AML-193 (cell line): ENCODE measurements at places on chromosomes 12 and 14.
A peak's percentile ranks its signal among the peaks of the same experiment; 100 is the strongest.

GRCh38 chr12:64400041-64400440 lies 4.2 kb upstream of the XPOT start:
- DNase-seq = no peak

DNA sequence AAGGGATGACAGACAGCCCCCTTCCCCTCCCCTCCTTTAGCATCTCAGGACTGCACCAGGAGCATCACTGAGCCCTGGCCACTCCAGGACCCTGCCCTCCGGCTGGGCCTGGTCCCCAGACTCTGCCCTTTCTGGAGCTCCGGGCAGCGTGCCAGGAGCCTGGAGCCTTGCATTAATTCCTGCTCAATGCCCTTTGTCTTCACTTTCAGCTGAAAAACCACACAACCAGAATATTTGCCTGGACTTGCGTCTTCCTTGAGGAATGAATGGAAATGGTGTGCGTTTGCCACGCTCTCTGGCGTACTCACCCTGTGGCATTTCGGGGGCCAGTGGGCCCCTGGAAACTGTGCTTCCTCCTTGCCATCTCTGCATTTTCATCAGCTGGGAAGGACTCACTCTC lies 8.5 kb upstream of the RFLNA start:
- DNase-seq = no peak

- no peak for DNase-seq
Observed at GRCh38 chr12:110718222-110718908, 24.3 kb downstream of the PPP1CC start.

DNA sequence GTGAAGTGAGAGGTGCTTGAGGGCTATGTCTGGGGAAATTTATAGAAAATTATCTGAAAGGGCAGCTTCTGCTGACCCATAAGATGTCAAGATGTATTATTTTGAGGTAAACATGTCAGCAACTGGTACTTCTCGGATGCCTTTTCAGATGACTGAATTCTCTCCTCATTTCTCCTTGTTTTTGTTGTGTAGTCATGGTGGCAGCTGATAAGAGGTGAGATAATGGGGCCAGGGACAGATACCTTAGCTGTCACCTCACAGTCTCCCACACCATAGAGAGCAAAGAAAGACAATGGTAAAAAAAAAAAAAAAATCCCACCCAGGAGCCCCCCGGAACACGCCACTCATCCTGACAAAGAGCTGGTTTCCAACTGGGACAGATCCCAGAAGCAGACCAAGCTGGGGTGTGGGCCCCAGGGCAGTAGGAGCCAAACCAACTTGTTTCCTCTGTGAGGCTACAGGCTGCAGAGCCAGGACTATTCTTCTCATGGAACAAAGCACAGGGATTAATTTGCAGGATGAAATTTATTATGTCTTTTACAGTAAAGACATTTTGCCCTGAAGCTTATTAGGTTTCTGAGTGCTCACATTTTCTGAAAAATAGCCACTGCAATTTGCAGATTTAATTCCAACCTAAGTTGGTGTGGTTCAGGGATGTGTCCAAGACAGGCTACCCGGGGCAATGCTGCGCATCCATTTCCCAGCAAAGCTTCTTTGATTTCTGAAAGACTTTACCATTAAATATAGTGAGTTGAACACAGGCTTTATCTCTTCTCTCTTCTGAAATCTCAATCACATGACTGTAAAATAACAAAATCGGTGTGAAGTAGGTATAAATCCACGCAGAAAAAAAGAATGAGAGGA lies 52.2 kb downstream of the NDUFA12 start:
- no peak for DNase-seq

GRCh38 chr14:44782775-44783238 lies 178.9 kb downstream of the KLHL28 start:
- DNase-seq = no peak

DNA sequence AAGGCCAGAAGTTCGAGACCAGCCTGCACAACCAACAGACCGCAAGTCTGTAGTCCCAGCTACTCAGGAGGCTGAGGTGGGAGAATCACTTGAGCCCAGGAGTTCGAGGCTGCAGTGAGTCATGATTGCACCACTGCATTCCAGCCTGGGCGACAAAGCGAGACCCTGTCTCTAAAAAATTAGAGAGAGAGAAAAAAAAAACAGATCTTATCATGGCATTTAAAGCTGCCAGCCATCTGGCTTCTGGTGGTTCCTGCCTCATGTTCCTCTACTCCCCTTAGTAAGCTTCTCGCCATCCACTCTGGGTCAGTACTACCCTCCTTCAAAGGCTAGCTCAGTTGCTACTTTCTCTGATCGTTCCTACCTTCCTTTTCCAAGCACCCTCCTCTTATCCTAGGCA lies 16.1 kb downstream of the CLSTN3 start:
- no peak for DNase-seq

- no peak for DNase-seq
Observed at GRCh38 chr12:94777936-94778335, 127.6 kb upstream of the TMCC3 start.

GRCh38 chr12:66584673-66585072 lies 94.2 kb downstream of the GRIP1 start:
- no peak for DNase-seq

GRCh38 chr12:68109001-68109400 lies 50.5 kb downstream of the IFNG start:
- no peak for DNase-seq

- DNase-seq = no peak
Observed at GRCh38 chr12:93029091-93029490, 100.0 kb upstream of the EEA1 start.

- DNase-seq = no peak
Observed at GRCh38 chr14:33728010-33728498, 222.8 kb downstream of the EGLN3 start.

GRCh38 chr14:30054201-30054600 lies 126.6 kb upstream of the PRKD1 start:
- no peak for DNase-seq

GRCh38 chr12:6612247-6612646 lies 5.1 kb upstream of the CHD4 start:
- no peak for DNase-seq

- DNase-seq = no peak
Observed at GRCh38 chr12:25979563-25979962, 21.1 kb downstream of the RASSF8 start.

DNA sequence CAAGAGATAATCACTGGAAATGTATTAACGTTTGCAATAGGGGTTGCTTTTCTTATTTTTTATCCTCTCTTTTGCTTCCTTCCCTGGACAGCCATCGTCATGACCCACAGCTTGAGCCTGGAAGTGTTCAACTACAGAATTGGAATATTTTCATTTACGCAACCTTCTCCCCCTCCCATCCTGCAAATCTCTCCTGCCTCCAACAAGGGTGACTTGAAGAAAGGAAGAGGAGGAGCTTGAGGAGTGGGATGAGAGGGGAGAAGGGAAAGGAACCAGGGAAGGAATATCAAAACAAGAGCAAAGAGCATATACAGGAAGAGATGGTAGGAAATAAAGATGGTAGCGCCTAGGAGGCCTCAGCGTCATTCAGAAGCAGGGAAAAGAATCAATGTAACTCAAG lies 1.6 kb upstream of the MANSC4 start:
- DNase-seq = no peak

DNA sequence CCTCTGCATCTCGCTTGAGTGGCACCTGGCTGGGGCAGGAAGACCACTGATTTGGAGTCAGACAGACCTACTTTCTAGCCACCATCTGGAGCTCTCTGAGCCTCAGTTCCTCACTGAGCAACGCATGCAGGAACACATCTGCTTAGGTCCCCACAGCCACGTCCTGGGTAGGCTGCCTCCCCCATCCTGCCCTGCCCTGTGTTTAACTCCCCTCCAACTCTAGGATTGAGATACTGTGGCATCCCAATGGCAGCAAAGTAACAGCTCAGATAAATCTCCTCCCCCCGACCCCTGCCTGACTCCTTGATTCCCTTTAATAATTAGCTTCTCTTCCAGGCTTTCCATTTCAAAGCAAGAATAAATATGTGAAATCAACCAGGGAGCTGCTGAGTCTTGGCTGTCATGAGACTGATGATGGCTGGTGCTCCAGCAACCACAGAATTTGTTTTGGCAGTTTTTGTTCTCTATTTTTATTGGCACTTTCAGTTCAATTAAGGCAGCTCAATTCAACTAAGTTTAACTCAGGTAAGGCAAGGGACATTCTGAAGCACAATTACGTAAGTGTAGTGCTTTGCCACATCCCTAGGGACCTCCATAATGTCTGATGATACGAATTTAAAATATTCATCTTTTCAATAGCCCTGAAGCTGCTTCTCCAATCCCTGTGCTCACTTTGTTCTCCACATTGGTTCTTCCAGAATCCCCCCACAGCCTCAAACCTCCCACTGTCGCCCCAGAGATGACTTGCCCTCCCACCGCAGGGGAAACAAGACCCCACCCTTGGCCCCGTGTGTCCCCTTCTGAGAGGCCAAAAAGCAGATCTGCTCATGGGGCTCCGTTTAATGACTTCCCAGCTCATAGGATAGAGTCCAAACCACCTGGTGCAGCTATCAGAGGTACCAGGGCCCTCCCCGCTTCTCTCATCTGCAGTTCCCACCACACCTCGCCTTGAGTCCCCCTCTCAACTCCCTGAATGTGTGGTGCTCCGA lies 58.2 kb downstream of the ESR2 start:
- no peak for DNase-seq

DNA sequence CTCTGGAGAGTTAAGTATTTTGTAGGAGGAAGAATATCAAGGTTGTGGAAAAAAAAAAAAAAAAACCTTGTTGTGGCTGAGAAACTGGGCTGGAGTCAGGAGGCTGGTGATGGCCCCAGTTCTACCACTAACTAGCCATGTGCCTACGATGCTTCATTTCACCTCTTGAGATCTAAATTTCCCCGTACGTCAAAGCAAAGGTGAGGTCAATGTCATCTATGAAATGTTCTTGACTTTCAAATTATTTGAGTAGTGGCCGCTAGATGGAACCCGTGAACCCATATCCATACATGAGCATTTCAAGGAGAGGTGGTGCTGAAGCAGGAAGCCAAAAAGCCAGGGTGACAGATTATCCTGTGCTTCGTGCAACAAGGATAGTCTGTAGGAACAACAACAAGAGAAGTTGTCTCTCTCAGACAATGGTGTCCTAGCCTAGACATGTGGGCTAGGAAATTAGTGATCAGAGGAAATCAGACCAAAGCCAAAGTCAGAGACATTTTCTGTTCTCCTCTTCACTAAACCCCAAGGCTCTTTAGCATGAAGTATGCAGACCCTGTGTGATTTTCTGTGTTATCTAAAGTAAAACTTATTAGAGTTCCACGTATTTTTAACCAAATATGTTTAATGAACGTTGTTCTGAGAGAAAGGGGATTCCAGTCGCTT lies 95.5 kb upstream of the ETV6 start:
- DNase-seq = peak; percentile 80

GRCh38 chr14:75946785-75947184 lies 35.0 kb downstream of the TGFB3 start:
- no peak for DNase-seq

DNA sequence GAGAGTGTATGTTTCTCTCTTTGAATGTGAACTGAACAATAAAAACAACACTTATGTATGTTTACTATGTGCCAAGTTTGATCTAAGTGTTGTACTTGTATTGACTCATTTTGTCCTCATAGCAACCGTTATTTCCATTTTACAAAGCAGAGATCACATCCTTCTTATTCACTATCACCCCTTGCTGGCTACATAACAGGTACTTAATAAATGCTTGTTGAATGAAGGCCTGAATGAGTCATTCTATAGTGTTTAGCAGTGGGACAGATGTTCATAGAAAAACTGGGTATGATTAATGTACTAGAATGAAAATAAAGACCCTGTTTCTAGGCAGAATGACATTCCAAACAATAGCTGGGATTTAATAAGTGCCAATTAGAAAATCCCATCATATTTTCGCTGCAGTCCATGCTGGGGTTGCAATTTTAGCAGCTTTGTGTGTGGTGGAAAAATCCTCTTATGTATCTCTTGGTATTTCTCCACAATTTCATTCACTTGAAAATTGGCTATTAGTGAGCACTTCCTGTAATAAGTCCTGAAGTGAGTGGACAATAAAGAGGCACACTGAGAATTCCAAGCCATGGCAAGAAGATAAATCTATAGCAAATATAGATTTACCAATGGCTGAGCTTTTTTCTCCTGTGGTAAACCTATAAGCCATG lies 86.0 kb downstream of the FAR2 start:
- no peak for DNase-seq

DNA sequence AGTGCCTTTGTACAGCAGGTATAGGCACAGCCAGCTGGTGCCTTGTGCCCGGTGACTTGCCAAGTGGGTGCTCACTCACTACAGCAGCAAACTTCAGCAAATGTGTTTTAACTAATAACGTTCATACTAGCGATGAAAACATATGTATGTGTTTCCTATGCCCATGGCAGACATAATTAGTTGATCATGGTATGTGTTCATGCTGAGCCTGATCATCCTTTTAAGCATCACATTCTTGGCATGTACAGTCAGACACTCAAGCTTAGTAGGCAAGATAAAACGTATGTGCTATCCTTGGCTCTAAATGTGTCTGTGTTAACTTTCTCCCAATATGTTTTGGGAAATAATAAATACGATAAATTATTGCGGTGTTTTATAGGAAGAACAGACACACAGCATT lies 55.6 kb downstream of the RASSF8 start:
- no peak for DNase-seq

DNA sequence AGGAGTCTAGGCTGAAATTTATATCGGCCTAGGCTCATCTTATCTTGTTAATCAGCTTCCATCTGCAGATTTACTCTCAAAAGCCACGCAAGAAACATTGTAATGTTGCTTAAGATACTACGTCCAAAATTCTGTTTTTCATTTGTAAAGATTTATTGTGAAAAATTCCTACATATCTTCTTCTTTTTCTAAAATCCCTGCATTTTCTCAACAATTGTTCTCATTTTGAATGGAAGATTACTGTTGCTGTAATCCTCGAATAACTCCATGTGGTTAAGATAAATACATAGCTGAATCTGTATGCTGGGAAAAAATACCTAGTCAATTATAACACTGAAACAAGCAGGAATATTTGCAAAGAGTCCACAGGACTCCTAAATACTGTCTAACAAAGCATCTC lies 15.6 kb downstream of the INSM2 start:
- no peak for DNase-seq

DNA sequence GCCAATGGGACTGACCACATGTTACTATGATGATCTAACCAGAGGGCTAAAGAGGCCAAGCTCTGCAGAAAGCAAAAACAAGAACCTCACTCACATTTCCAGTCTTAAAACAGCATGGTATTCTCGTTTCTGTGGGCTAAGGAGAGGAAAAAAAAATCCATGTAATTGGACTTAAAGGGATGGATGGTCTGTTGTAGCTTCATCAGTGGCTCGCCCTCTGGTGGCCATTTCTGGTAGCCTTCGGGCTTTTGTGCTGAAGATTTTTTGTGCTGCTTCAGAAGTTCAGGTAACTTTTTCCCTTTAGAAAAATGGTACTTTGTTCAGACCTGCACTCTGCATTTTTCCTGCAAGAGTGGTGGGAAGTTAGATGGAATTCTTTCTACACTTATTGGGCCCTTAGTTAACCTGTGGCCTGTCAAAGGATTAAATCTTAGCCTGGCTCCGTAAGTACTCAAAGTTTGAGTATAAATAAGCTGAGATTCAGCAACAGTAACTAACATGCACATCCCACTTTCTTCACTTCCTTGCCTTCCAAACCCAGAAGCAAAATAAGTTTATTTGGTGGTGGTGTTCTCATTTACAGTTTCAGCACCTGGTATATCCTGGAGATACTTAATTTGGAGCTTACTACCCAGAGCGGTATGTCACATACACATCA lies 22.3 kb downstream of the DCAF4 start:
- peak; percentile 44 for DNase-seq
